HS-5 (cell line): ENCODE measurements at places on chromosomes 4 and X.
A peak's percentile ranks its signal among the peaks of the same experiment; 100 is the strongest.

DNA sequence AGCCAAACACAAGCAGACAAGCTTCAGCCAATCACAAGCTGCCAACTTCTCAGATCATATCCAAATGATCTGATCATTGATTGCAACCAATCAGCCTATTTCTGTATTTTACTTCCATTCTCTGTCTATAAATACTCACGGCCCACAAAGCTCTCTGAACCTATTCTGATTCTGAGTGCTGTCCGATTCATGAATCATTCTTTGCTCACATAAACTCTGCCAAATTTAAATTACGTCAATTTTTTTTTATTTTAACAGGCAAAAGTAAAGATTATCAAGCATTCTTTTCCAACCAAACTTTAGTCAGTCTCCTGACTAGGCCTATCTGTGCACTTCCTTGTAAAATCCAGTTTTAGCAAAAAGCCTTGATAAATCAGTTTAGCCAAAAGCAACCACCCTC is 1.8 kb upstream of the TCEANC start:
- no peak for DNase-seq

DNA sequence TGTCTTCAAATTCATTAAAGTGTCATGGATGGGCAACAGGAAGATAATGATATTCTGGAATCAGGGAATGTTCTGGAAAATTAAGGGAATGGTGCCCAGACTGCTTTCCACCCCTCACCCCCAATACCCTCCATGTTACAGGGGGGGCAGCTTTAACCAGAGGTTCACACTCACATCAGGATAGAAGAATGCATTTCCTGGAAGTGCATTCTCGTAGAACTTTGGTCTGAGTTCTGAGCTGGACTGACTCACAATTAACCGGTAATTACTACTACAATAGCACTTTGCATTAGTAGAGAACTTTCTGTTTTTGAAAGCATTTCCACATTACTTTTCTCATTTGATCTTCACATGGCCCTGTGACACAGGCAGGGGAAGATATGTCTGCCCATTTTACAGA is 52.5 kb upstream of the SHISA3 start:
- no peak for DNase-seq

DNA sequence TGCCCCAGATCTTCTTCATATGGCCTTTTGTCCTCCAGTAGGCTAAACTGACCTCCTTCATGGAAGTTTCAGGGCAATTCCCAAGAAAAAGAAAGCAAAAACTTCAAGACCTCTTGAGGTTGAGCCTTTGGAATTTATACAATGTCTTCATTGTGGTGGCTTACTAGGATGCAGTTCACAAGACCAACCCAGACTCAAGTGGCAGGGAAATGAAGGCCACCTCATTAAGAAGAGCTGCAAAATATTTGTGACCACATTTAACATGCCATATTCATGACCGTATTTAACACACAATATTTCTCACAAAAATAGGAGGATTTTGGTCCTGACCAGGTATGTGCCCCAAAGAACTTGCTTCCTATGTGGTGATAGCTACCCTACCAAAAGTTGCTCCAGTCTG is 605.5 kb upstream of the PITX2 start:
- peak; percentile 25 for DNase-seq

GRCh38 chr4:7330031-7330596 is 104.6 kb downstream of the PSAPL1 start:
- no peak for DNase-seq

DNA sequence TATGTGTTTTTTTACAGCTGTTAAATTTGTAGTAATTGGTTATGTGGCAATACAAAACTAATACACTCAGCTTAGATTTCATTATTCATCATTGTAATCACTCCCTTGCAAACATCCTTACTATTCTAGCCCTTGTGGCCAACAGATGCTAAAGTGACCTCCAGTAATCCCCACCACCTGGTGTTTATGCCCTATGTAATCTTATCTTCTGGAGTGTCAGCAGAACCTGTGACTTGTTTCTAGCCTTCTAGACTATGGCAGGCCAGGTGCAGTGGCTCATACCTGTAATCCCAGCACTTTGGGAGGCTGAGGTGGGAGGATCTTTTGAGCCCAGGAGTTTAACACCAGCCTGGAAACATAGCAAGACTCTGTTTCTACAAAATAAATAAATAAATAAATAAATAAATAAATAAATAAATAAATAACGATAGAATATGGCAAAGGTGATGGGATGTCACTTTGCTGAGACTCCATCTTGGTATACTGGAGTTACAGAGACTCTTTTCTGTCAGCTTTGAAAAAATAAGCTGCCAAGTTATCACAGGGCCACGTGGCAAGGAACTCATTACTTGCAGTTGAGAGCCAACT is 12.3 kb upstream of the TSR2 start:
- DNase-seq: no peak

DNA sequence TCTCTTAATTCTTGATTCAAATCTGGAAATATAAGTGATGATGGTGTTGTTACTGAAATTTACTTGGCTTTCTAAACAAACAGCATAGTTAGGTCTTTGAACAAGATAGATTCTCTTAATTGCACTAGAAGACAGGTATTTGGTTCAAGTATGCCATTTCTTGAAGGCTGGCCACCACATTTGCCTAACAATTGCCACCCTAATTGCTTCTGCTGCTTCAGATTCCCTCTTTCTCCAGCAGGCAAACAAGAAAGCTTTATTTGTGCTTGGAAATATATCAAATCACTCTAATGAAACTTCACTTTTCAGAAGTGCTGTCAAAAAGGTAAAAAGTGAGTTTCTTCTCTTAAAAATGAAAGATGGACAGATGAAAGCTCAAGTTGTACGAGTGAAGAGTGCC is 418.6 kb downstream of the INPP4B start:
- DNase-seq: no peak

DNA sequence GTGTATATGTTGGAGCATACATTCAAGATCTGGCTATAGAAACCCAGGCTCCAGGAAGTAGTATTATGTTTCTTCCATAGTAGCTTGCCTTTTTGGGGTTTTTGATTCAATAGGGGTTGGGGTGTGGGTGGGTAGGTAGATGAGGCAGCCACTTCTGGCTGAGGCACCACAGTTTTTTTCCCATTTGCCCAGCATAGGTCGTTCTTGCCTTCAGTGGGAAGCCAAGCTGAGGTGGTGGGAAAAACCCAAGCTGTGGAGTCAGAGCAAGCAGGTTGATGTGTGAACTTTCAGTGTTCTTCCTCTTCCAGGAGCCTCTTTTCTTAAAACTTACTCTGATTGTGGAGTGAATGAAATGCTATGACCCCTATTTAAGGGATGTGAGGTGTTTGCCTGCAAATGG is 67.0 kb upstream of the RPS6KA3 start:
- no peak for DNase-seq
